ENCODE measurements at places on chromosomes 7 and 10.

GRCh38 chr7:129317450-129317849 lies 92.6 kb downstream of the AHCYL2 start:
- no peak for DNase-seq

- no peak for DNase-seq
Measured at GRCh38 chr10:126964190-126964589, 59.0 kb downstream of the DOCK1 start.

GRCh38 chr7:132183781-132184380 lies 392.4 kb downstream of the PLXNA4 start:
- DNase-seq = no peak

DNA sequence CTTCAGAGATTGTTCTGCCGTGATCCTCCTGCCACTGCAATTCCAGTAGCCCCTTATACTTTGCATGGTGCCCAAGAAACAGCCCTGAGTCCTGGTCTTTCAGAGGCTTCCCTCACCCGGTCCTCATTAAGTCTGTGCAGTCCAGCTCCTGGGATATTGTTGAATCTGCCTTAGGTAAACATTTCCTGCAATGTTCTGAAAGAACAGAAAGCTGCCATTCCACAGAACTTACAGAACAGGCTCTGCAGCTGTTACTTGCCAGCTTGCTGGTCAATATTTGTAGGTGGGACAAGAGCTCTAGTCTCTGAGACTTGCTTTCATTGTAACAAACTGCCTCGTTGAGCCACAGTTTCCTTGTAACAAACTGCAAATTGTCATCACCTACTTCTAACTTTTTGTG lies 115.0 kb upstream of the KIF5B start:
- no peak for DNase-seq

Data from stimulated activated CD4-positive, alpha-beta T cell treated with anti-CD3 and anti-CD28 coated beads, Interleukin-4, amount 100 ng/mL, for 1 hour (primary cell).